Activated CD8-positive, alpha-beta memory T cell treated with anti-CD3 and anti-CD28 coated beads for 48 hours (primary cell): ENCODE measurements at places on chromosomes 3 and 15.

- no peak for DNase-seq
Observed at GRCh38 chr3:58073301-58074108, 65.3 kb downstream of the FLNB start.

- DNase-seq: no peak
Observed at GRCh38 chr3:127428344-127428997, 140.6 kb upstream of the PRR20G start.

DNA sequence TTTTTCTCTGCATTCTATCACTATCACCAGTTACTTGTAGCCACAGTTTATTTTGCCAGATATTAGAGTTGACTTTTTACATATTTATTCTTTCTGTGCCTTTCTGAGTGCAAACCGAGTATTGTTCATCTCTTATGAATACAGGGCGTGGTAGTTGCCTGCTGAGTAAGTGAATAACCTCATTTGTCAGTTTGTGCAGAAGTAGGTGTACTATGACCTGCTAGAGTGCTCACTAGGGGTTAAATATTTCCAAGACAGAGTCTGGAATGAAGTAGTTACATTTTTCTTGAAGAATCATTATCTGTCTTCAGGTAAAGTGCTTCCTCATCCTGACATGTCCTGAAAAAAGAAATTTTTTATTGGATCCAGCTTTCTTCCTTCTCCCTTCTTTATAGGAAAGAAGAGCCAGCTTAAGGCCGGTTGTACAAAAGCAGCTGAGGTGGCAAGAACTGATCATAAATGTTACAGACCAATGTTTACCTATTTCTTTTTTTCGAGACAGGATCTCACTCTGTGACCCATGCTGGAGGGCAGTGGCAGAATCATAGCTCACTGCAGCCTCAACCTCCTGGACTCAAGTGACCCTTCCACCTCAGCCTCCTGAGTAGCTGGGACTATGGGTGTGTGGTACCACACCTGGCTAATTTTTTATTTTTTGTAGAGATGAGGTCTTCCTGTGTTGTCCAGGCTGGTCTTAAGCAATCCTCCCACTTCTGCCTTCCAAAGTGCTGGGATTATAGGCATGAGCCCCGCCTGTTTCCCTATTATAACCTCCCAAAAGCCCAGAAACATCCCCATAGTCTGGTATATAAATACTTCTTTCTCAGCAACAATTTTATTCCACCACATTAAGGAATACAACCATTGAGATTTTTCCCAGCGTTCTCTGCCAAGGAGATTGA lies 182.5 kb downstream of the TPRG1 start:
- DNase-seq: no peak

GRCh38 chr3:58064923-58065638 lies 56.9 kb downstream of the FLNB start:
- DNase-seq: no peak

GRCh38 chr3:150242220-150242936 lies 165.7 kb upstream of the TSC22D2 start:
- DNase-seq: no peak

DNA sequence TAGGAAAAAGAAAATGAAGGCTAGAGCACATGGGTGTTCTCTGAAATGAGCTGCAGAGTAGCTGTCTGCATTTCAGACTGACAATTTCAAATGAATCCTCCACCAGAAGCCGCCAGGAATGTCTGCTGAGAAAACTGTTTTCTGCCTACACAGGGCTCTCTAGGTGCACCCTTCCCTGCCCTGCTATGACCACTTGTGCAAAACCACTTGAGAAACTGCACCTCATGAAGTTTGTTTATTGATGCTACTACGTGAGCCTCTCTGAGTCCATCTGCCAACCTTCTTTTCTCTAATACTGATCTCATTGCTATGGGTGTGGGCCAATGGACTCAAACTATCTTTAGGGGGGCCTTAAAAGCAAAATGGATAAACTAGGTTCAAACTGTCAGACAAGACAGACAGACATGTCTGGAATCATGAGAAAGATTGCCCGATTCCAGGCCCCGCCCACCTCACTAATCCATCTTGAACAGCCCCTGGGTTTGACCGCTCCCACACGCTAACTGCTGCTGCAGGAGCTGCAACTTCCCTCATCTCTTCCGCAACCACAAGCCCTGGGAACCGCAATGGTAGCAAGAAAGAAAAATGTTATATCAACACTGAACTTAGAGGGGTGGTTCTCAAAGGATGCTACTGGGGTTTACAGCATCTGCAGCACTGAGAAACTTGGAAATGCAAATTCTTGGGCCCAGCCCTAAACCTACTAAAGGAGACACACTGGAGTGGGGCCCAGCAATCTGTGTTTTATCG lies 9.0 kb upstream of the CD47 start:
- no peak for DNase-seq

DNA sequence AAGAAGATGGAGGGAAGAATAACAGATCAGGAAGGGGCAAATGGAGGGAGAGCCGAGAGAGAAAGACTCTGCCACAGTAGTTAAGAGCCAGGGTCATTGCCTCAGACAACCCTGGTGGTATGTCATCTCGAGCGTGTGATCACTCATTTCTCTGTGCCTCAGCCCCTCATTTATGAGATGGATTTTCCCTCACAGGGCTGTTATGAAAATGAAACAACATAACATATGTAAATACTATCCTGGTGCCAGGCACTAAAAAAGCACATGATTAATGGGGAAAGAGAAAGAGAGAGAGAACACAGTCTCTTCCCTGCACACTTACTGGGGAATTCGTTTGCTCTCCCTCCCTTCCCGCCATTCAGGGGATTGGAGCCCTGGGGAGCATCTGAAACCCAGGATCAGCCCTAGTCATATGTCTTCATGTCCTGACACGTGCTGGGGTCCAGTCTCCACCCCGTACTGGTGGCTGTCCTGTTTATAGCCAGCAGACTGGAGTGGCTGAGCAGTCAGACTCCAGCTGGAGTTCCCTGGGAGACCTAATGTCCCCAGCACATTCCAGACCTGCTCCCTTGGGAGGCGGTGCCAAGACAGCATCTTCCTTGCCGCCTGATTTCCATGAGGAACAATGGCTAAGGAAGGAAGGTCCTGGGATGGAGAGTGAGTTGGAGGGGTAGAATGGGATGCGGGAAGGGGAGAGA lies 14.7 kb upstream of the AMOTL2 start:
- DNase-seq: no peak

GRCh38 chr15:97993310-97993738 lies 32.8 kb downstream of the ARRDC4 start:
- DNase-seq: no peak

DNA sequence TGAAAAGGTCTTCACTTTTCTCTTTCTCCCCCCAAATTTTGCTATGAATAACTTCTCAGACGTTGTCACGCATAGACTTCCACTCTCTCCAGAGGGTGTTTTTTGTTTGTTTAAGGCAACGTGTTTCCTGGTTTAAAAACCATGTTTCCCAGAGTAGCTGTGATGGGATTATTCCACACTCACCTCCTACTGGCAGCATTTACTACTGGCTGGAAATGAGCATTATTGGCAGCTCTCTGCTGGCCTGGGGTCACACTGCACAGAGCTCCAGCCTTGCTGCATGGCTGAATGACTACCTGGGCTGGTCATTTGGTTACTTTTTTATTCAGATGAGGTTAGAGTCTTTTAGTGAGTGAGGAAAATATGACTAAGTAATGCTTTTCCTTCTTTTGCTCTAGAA lies 65.2 kb downstream of the RARB start:
- no peak for DNase-seq

DNA sequence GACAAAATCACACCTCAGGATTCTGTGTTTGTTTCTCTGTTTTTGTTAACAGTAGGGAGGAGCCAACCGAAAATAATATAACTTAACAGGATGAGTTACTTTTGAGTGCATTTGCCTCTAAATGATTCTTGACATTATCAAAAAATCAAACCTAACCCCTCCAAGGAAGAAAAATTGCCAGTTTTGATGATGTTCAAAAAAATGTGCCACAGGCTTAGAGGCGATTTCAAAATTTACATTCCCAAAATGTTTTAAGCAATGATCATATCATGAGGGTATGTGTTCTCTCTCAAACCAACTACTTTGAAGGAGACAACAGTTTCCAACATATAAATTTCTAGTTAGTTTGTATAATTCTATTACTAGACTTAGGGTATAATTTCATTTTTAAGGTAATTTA lies 6.7 kb downstream of the VGLL3 start:
- no peak for DNase-seq

DNA sequence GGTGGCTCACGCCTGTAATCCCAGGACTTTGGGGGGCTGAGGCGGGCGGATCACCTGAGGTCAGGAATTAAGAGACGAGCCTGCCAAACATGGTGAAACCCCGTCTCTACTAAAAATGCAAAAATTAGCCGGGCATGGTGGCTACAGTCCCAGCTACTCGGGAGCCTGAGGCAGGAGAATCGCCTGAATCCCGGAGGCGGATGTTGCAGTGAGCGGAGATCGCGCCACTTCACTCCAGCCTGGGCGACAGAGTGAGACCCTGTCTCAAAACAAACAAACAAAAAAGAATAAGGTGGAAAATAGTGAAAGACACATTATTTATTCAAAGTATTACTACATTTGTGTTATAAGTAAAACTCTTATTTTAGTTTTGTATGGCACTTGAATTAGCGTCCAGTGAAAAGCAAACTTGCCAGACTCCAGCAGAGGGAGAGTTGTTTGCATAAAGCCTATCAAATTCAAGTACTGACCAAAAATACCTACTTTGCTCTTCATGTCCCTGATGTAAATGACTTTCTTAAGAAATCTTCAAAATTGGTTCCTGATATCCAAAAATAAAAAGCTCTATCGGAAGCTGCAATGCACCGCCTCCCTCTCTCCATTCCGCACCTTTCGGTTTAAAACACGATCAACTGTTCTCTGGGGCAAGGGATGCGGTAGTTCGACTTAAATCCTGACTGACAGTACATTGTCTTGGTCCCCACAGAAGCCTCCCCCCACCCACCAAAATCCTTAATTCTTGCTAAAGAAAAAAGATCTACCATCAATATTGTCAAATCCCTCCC lies 1.2 kb downstream of the TRPM7 start:
- no peak for DNase-seq

GRCh38 chr3:17070161-17070959 lies 185.6 kb downstream of the PLCL2 start:
- DNase-seq: no peak

DNA sequence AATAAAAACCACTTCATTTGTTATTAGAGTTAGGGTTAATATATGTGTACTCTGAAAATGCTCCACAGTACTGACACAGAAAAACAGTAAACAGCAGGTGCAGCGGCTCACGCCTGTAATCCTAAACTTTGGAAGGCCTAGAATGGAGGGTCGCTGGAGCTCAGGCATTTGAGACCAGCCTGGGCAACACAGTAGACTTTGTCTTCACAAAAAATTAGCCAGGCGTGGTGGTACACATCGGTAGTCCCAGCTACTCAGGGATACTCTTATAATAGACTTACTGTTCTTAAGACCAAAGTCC lies 40.3 kb downstream of the UACA start:
- no peak for DNase-seq

GRCh38 chr3:155418407-155418806 lies 124.9 kb upstream of the STRIT1 start:
- DNase-seq: no peak

GRCh38 chr3:23966328-23966727 lies 21.2 kb downstream of the NR1D2 start:
- DNase-seq: no peak

DNA sequence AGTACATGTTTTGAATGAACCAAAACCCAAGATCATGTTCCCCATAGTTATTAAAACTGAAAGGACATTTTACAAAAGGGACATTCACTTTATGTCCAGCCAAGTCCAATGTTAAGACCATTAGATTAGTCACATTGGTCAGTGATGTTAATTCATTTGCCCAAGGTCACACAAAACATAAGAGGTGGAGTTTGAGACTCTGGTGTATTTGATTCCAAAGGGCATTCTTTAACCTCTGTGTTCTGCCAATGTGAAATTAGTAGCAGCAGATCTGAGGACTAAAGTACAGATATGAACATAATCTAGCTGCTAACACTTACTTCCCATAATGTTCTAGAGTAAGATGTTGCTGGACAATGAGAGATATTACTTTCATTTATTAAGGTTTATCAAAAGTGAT lies 425.6 kb downstream of the TUSC7 start:
- no peak for DNase-seq

DNA sequence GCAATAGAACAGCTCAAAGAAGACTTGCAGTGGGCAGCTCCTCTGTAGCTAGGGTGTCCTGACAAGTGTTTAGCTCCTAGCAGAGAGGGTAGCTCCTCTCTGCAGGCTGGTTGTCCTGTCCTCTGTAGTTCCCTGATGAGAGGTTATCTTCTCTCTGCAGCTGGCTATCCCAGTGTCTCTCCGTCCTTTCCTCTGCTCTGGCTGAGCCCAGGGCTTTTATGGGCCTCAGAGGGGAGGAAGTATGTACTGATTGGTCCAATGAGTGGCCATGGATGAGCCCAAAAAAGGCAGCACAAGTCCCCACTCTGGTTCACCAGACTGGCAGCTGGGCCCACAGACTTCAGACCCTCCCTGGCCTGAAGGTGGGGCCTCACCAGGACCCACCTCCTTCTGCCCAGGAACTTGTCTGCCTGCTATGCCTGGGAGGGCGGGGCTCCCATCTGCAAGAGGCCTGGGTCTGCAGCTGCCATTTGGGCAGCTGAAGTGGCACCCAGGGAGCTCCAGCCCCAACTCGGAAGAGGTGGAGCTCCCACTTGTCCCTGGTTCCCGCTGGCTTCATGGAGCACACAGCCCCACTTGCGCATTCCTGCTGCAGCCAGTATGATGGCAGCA lies 27.2 kb upstream of the MEX3B start:
- no peak for DNase-seq

GRCh38 chr3:170531657-170532335 lies 54.1 kb downstream of the SLC7A14 start:
- DNase-seq: no peak

- no peak for DNase-seq
Observed at GRCh38 chr15:33639978-33640377, 328.3 kb upstream of the CHRM5 start.

DNA sequence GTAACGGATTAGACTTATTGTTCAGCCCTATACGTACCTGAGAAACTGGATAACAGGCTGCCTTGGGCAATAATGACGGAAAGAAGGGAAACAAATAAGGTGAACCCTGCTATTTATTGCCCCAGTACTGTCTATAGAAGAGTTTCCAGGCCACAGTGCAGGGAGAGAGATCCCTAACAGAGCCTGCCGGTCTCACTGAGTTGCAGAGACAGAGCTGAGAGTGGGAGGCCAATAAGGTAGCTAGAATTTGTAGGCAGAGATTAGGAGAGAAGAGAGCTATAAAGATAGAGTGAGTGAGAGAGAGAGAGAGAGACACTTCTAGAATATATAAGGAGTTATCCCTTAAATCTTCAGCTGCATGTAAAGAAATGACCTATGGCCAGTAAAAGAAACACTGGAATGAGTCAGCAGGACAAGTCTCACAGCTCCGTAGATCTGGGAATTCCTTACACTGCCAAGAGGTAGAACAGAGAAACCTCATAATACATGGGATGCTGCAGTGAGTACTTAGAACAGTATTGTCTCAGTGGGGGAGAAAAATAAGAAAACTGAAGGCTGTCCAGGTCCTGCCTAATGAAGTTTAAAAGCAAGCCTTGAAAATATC lies 51.8 kb downstream of the ST3GAL6 start:
- no peak for DNase-seq
